Stimulated activated CD8-positive, alpha-beta memory T cell treated with anti-CD3 and anti-CD28 coated beads, Interleukin-4, amount 100 ng/mL, for 4 hours (primary cell): ENCODE measurements at places on chromosomes 4 and X.

GRCh38 chr4:10160281-10160856 is 43.8 kb upstream of the WDR1 start:
- DNase-seq: no peak

DNA sequence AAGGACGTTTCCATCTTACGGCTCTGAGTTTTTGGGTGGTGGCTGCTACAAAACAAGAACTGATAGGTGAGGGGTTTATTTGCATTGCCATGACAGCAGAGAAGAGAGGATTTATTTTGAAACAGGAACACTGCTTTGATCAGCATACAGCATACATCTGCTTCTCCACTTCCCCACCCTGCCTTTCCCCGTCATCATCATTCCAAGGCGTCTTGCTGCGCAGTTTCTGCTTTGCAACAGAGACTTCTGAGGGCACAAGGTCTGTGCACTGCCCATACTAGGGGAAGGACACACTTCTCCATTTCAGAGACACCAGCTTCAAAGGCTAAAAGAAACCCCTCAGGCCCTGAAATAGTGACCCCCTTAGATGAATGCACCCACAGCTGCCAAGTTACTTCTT is 19.1 kb downstream of the STARD8 start:
- DNase-seq: no peak

GRCh38 chr4:8063974-8064563 is 94.5 kb downstream of the ABLIM2 start:
- no peak for DNase-seq

DNA sequence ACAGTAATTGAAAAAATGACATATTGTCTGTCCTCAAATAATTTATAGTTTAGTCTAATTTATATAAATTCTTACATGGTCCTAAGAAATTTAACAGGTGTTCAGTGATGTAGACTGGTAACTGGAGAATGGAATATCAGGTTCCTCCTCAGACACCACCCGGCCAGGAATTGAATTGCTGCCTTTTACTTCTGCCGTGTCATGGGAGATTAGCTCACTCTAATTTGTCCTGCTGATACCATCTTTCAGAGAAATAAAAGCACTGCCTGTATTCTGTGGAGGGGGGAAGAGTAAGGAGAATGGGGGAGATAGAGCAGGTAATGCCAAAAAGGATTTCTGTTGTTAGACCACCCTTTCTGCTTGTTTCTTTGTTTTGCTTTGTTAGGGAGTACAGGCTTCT is 125.2 kb upstream of the KLHL4 start:
- DNase-seq: no peak

- DNase-seq: no peak
Measured at GRCh38 chr4:16023776-16024408, 59.9 kb downstream of the PROM1 start.

DNA sequence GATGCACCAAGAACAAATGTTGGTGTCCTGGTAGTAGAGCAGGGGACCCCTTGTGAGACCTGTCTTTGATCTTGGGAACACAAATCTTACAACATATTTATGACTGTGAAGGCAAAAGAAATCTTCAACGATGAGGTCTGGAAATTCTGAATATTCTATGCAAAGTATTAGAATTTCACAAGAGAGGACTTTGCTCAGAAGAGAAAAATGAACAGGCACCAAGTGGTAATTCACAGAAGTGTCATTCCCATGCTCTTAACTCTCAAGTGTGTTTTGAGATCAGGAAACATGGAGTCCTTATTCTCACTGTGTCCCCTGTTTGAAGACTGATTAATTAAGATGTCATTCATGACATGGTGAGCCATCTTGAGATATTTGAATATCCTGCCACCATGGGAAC is 52.5 kb downstream of the COQ2 start:
- DNase-seq: no peak

DNA sequence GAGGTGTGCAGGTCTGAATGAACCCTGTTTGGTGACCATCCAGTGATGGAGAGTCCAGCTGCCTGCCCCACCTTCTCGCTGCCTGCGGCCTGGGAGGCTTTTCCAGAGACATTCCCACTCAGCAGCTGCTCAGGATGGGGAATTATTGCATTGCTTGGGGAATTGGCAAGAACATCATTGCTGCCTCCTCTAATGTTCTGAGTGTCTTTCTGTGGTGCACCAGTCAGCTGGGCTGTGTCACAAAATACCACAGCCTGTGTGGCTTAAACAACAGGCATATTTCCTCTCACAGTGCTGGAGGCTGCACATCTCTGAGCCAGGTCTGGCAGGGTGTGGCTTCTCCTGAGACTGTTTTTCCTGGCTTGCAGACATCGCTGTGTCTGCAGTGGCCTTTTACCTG is 86.8 kb upstream of the AFAP1 start:
- no peak for DNase-seq

DNA sequence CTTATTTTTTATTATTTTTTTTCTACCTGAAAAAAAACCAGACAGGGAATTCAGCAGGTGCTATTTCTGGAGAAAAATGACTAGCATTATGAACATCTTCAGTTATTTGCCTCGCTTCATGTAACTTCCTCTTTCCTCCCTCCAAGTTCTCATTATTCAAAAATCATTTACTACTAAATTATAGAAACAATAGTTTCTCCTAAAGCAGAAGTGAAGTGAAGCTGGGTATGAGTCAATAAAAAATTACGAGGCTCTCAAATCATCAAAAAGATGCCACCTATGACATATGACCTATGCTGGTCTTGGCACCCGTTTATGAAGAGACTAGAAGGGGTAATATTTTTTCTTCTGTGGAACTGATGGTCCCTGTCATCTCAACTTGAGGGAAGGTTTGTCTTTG is 145.0 kb upstream of the AADAT start:
- DNase-seq: no peak

DNA sequence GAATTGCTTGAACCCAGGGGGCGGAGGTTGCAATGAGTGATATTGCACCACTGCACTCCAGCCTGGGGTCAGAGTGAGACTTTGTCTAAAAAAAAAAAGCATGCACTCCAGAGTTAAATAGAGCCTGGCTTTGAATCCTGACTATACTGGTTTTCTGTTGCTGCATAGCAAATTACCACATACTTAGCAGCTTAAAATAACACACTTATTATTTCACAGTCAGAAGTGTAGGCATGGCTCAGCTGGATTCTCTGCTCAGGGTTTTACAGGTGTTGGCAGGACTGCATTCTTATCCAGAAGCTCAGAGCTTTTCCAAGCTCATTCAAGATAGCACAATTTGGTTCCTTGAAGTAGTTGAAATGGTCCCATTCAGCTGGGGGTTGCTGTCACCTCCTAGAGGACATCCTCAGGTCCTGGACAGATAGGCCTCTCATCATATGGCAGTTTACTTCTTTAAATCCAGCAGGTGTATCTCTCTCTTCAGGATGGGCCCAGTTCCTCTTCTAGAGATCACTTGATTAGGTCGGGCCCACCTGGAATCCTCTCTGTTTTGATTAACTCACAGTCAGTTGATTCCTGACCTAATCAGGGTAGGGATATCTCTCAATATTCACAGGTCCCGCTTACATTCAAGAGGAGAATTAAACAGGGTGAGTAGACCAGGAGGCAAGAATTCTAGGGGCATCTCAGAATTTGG is 26.8 kb downstream of the DOCK11 start:
- no peak for DNase-seq

- DNase-seq: no peak
Measured at GRCh38 chr4:108763986-108764385, 1.1 kb upstream of the ETNPPL start.

- no peak for DNase-seq
Measured at GRCh38 chr4:67512501-67512900, 32.8 kb downstream of the CENPC start.

DNA sequence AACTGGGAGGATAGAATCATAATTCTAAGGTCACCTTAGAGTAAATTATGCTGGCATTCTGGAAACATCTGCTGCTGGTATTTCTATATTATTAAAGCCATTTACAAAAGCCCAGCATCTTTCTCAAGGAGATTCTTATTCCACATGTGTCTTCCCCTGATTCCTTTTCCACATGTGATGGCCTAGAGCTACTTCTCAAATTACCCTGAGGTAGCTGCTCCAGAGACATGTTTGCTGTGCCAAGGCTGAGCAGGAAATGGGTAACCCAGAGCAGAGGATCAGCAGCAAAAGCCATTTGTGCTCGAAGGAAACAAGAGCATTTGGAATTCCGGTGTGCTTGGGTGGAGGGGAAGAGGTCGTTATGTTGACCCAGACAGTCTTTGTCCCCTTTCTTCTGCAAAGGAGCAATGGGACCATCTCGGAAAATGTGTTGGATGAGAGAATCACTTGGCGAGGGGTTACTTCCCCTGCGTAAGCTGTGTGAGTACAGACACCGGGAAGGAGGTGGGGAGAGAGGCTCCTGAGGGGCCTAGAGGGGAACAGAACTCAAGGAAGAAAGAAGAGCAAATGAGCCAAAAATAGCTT is 24.6 kb downstream of the TSC22D3 start:
- DNase-seq: no peak

DNA sequence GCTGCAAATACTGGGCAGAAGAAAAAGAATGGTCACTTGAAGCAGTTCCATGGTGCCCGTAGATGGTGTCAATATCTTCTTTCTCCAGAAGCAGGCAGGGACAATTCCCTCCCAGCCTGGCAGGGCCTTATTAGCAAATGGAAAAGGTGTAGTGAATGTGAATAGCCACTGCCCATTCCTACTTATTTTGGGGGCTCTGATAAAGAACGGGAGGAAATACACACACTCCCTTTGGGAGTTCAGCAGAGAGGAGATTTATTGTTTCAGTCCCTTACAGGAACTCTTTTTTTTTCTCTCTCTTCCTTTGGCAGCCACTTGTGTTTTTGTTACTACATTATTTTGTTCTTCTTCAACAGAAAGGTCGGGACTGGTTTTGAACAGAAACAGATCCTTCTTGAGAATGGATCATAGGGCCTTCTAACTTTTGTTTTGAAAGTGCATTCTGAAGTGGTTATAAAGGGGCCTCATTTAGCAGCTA is at the start of gene EMCN:
EMCN (minus strand) TSS at position 159 of the 478 bp plus-strand sequence; CDS start at position 51, 108 bp downstream.
- no peak for DNase-seq

GRCh38 chr4:94913316-94913715 is 155.6 kb downstream of the BMPR1B start:
- DNase-seq: no peak

DNA sequence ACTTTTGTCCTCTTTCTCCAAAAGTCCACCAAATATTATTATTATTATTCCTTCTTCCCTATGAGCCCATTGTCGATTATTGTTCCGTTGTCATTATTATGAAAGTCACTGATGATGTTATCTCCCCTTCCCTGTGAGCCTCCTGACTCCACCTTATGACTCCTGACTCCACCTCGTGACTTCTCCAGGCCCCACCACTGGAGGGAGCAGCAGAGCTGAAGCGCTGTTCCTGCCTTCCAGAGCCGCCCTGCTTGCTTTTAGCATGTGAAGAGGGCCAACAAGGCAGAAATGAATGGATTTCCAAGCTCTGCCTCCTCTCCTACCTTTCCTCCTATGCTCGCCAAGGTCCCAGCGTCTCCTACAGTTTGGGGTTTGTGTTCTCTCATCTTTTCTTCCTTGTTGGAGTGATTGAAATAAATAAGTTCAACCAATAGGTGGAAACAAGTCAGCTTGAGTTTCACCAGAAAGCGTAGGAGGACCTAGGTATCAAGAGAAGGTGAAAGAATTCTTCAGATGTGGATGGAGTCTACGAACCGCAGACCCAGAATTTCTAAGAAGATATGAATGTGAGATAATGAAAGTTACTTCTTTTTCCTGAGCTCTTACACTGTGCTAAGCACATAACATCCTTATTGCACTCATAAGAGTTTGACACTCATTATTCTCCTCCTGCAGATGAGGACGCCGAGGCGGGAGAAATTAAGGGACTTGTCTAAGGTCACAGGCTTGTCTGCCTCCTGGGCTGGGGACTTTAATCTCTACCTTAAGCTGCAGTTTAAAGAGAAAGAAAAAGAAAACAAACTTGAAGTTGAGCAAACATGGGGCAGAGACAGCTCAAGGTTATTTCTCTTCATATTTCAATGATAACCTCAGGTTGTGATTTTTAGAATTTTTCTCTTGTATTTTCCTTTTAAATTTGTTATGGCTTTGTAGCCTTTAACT is 26.1 kb downstream of the IGSF1 start:
- DNase-seq: no peak

DNA sequence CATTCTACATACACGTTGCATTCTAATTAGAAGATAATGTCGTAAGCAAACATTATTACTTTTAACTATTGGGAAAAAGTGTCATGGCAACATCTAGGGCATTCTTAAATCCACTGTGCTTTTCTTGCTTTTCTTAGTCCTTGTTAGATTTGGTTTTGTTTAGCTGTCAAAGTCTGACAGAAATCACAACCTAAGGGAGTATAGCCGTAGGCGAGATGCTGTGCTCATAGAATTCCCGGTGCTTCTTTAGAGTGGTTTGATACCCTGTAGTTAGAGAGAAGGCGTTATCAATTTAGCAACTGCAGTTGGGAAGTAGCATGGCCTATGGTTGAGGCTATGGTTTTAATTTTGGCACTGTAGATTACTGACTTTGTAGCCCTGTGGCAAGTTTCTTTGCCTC is 45.7 kb downstream of the WWC2 start:
- no peak for DNase-seq

- no peak for DNase-seq
Measured at GRCh38 chr4:169098532-169098931, 88.5 kb upstream of the CBR4 start.

GRCh38 chr4:127141856-127142255 is 490.9 kb upstream of the INTU start:
- DNase-seq: no peak

GRCh38 chrX:152025656-152026440 is 51.4 kb upstream of the GABRE start:
- no peak for DNase-seq

GRCh38 chr4:118834960-118835569 is 861 bp downstream of the SEC24D start:
- peak; percentile 19 for DNase-seq

GRCh38 chr4:56531149-56531770 is 25.7 kb downstream of the ARL9 start:
- DNase-seq: no peak
